ENCODE measurements at places on chromosomes 12 and 14.

DNA sequence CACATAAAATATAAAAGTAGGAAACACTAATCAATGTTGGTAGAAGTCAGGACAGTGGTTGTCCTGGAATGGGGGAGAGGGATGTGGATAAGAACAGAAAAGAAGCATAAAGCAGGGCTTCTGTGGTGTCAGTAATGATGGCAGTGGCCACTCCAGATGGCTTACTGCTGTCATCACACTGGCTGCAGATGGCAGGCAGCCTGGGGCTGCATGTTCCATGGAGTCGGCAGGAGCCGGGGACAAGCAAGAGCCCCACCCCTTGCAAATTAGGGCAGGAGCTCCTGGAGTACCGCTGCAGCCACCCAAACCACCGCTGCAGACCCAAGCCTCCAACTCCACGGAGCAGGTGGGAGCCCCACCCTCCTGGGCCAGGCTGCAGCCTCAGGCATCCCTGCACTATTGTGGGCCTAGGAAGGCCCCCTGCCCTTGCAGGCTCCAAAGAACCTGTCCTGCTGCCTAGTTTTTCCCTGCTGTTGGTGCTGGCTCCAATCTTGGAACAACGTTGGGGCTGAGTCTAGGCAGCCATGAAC, 28.8 kb upstream of the SLC5A8 start:
- no peak for DNase-seq

DNA sequence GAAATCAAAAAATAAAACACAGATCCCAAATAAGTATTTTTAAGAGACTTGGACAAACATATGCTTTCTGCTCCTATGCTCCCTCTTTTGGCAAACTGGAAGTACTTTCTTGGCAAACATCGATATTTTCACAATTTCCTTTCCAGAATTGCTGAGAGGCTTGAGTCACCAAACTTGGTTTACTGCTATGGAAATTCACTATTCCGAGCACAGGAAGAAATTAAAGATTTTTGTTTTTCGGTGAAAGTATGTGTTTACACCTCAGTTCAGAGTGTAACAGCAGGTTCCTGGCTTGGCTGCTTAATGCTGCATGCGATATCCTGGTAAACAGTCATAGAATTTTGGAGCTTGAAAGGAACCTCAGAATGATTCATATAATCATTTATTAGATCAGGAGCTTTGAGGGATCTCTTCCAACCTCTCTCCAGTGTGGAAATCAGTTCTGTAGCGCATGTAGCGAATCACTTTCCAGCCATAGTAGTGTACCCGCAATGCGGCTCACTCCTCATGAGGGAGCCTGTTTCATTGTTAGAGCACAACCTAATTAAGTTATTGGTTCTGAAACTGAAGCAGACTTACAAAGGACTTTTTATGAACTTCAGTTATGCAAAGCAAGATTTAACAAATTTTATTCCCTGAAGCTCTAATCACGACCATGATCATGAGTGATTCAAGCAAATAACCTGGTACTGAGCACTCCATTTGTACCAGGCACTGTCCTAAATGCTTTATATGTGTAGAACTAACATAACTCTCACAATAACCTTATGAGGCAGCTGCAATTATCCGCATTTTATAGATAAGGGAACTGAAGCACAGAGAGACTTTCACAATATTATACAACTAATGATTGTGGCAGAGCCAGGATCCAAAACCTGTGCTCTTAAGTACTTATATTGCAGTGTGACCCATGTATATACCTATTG, 56.4 kb upstream of the ATP2A2 start:
- no peak for DNase-seq

DNA sequence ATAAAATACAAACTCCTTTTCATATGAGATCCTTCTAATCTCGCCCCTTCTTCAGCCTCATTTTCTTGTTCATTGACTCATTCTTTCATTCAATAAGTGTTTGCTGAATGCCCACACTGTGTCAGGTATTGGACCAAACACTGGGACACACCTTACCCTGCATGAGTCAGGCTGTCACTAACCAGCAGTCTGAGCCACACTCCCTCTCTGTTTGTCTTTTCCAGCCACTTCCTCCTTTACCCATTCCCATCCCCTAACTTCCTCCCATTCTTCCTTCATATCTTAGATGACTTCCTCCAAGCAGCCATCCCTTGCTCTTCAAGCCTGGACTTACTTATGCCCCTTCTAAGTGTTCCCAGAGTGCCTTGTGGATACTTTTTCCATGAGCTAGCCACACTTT, 27.0 kb upstream of the HIF1A start:
- no peak for DNase-seq

DNA sequence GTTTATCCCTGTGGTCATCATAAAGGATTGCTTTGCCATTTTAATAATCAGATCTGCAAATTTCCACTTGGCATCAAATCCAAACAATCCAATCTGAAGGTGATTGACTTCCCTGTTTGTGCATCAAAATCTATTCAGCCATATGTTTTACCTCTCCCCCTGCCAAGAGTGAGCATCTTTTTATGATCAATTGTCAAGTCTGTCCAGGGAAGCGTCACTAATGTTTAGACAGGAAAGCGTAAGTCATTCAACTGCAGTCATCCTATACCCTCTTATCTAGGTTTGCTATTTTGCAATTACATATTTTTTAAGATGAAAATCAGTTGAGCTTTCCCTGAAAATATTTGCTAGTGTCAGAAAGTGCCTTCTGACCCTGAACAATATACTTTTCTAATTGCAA, 1224.1 kb upstream of the SEL1L start:
- DNase-seq, result no peak

- no peak for DNase-seq
Observed at GRCh38 chr14:24254630-24255392, 8.2 kb downstream of the TGM1 start.

GRCh38 chr14:97456958-97457357, 659.8 kb downstream of the VRK1 start:
- no peak for DNase-seq

- DNase-seq, result no peak
Observed at GRCh38 chr14:28406196-28406595, 360.4 kb upstream of the FOXG1 start.

DNA sequence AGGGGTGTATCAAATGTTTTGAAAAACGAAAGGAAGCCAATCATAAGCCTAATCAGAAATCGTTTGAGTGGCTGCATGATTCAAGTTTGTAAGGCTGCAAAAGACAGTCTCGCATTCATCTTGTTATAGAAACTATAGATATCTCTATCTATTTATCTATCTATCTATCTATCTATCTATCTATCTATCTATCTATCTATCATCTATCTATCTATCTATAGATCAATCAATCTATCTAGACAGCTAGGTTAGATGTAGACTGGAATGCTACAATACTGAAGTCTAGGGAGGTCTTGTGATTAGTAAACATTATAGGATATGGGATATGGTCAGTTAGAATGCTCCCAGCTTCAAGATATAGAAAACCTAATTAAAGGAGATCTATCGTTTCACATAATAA, 52.2 kb upstream of the BTG1 start:
- no peak for DNase-seq

DNA sequence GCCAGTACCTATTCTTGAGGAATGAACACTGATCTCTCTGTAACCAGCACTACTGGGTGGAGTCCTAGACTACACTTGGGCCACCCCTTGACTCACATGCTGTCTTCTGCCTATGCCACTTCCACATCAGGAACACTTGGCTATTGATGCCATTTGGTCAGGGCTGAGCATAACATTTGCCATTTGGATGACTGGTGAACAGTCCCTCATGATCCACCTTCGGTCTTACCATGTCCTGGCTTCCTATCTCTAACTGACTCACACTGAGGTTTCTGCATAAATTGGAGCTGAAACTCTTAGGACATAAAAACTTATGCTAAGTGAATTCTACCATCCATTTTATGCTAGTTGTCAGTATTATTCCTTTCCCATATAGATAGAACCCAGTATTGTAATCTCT, 91.7 kb upstream of the PELI2 start:
- no peak for DNase-seq

- DNase-seq, result peak; percentile 94
Observed at GRCh38 chr12:52980650-52981423, 25.4 kb upstream of the EIF4B start.

GRCh38 chr12:7557227-7557626, 53.6 kb upstream of the CD163 start:
- DNase-seq, result no peak

DNA sequence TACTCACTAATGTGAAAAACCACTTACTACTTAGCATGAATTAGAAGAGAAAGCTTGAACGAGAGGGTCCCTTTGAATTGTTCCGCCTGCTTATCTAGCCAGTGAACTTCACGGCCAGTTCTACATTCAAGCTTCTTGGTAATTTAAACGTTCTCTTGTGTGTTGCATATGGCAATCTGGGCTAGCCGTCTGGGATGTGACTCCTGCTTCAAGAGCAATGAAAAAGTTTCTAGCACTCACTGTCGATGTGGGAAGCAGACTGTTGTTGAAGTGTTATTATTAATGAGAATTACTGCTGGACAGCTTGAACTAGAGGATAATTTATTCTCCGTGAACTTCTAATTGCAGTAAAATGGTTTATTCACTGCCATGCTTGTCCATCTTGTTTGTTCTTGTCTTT, 93.9 kb downstream of the SLC15A5 start:
- DNase-seq, result no peak

- DNase-seq, result peak; percentile 67
Observed at GRCh38 chr12:94100211-94100627, 48.2 kb upstream of the PLXNC1 start.

- DNase-seq, result no peak
Observed at GRCh38 chr14:105881021-105881930, 354.9 kb downstream of the TMEM121 start.

DNA sequence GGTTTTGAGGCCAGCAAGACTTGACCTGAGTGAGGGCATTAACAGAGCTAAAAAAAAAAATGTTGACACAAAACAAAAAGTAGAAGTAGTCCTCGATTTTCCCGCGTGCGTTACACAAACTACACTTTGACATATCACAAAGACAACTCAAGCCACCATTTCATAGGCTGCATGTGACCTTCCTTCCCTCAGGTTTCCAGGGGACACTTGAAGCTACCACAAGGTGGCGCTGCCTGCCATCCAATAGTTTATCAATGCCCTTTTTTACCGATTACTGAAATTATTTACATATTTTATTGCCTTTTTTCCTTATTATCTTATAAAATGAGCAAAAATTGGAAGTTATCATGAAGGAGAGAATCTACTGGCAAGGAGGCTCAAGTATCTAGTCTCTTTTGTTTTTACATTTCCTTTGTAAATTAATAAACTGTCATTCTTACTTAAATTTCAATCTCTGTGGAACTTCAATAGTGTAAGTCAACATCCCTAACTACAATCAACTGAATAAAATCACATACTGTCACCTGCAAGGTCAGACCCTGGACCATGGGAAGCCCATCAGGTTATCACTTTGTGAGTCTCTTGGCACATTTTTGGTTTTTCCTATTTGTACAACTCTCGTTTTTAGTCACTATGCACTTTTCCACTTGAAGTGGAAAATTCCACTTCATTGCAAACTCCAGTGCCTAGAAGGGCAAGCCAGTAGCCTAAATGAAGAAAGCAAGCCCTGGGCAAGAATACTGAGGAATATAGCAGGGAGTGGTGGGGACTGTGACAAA, 84.6 kb upstream of the CPSF6 start:
- peak; percentile 38 for DNase-seq

- DNase-seq, result no peak
Observed at GRCh38 chr12:16229676-16230075, 47.8 kb downstream of the SLC15A5 start.

DNA sequence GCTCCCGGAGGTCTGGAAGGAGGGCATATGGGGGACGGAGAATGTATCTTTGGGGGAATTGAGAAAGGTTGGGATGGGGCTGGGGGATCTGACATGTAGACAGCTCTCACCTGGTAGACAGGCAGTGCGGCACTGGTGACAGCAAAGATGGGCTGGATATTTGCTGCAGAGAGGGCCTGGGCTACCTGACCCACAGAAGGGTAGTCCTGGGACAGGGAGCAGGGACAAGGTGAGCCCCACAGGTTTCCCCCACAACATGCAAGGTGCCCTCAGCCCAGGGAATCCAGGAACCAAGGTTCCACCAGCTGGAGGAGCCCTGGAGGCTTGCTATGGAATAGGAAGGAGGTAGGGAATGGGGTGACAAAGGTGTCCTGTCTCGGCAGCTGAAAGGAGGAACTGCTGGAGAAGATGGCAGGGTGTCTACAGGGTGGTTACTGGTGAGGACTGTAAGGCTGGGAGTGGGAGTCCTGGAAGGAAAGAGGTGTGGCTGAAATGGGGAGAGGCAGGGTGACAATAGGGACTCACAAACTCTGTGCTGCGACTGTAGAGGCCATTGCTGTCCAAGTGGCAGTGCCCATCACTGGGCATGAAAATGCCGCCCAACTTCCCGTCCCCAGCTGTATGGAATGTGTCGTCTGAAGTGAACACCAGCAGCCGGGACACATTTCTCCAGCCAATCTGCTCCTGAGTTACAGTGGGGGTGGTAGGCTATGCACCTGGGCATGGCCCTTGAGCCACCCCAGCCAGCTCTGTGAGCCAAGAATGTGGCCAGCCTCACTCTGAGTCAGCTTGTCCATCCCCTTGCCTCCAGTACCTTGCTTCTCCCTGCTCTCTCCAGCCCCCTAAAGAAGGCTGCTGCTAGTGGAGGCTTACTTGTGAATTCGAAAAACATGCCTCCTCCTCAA, 11.3 kb downstream of the ITGB7 start:
- DNase-seq, result no peak

DNA sequence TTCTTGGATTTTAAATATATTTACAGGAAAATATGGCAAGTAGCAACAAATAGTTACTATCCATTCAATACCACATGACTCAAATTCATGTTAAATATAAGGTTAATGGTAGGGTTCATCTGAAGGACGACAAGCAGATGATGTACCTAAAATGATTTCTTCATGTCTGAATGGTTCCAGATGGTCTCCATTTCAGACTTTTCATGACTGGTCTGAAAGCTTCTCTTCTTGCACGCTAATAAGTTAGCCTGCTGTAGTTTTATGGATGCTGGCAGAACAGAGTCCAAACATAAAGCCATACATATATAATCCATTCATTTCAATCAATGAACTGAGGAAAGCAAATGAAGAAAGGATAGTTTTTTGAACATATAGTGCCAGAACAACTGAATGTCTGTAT, 257.0 kb upstream of the MGAT4C start:
- DNase-seq, result no peak

- DNase-seq, result no peak
Observed at GRCh38 chr12:113875691-113876090, 90.4 kb downstream of the RBM19 start.

- no peak for DNase-seq
Observed at GRCh38 chr12:64627771-64628170, 17.5 kb downstream of the RASSF3 start.

DNA sequence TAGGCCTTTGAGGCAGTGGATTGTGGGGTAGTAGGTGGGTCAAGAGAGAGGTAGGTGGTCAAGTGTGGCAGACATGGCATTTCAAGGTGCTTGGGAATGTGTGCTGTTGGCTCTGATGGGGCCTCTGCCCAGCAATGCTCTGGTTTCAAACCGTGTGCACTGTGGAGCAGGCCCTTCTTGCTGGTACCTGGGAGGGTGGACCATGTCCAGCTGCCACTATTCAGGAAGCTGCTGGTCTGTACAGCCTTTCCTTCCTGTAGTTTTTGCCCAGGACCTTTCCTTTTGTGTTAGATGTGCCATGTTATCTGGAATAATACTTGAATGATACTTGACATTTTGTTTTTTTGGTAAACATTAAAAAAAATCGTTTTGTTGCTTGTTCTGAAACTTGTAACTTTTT, 14.8 kb downstream of the RIMKLB start:
- no peak for DNase-seq
